AG09319 (cell line): ENCODE measurements at places on chromosomes 5 and 9.

GRCh38 chr5:169408731-169409130, 107.8 kb upstream of the SLIT3 start:
- no peak for DNase-seq

DNA sequence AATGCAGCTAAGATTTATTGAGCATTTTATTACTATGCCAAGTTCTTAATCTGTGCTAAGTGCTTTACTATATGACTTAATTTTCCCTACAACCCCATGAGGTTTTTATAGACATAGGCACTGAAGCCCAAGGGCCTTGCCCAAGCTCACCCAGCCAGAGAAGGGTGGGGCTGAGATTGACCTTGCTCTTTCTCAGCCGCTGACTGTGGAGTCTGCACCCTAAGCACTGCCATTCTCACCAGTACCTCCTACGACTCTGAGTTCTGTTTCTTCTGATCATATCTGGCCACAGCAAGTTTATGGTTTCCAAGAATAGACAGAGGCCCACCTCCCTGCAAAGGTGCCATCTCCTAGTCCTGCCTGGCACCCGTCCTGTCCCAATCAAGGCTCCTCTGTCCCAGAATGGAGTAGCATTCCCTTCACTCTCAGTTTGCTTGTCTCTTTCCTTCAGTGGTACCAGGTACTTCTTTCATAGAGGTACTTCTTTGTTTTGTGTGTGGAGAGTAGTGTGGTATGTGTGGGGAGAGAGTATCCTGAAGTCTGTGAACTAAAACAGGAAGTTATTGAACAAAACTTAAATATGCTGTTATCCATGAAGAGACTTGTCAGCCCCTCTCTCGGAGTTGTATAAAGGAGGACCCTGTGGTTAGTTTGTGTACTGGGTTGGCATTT, 42.6 kb downstream of the CSF1R start:
- no peak for DNase-seq

DNA sequence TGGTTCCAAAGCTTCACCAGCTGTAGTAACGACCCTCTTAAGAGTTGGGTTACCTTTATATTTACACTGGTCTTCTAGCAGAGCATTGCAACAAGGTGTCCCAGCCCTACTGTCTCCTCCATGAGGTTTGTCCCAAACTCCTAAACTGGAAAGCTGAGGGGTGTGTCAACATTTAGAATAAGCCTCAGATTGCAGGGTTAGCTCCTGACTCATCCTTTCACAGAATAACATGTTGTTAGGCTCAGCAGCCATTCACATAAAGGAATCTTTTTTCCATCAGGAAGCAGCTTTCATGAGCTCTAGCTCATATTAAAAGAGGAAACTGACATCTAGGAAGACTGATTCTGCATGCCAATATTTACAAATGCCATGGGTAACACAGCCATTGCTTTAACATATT, 238.7 kb downstream of the EFNA5 start:
- DNase-seq: no peak

DNA sequence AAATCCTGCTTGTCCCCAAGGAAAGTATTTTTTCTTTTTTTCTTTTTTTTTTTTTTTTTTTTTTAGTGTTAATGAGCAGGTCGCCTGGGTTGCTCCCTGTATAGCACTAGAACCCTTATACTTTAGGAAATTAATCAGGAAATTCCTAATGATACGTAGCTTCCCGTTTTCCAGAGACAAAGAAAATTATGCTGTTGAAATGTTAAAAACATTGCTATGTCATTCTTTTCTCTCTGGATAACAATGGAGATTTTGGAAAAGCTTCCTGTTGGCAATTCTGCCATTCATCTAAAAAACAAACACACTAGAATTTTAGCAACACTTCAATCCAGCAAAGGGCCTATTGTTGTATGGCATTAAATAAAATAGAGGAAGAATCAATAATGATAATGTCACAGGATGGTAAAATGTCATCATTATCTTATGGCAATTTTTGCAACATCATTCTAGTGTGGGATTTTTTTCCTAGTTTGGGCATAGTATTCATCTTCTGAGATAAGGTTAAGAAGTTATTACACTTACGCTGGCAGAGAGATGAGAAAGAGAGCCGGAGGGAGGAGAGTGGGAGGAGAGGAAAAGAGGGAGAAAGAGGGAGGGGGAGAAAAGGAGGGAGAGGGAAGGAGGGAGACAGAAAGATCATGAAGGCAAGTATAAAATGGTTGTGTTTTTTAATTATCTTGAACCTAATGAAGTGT, 315.8 kb upstream of the PDE4D start:
- DNase-seq: no peak

DNA sequence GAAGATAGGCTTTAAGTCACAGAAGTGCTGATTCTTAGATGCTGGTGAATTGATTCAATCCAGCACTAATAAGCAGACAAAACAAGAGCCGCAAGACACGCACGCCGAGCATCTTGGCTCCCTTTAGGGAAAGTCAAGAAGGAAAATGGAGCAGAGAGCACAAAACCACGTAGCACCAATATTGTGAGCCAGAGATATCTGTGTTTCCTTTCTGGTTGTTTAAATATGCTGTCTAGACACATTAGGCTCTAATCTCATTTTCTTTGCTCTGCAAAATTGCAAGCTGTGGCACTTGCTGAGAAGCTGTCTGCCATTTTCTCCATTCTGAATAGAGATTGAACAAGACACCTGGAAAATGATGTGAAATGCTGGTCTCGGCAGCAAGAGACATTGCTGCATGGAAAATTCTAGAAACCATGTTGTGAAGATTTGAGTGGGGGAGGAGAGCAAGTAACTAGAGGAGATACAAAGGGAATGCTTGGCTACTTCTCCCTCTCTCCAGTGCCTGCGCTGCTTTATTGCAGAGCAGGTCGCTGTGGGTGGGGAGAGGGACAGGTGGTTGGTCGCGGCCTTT, 336.3 kb downstream of the MED10 start:
- no peak for DNase-seq

- no peak for DNase-seq
These were observed 7.4 kb upstream of the CCDC187 start for GRCh38 chr9:136311051-136312008.

GRCh38 chr9:115764645-115765044, 388.9 kb upstream of the PAPPA start:
- no peak for DNase-seq

DNA sequence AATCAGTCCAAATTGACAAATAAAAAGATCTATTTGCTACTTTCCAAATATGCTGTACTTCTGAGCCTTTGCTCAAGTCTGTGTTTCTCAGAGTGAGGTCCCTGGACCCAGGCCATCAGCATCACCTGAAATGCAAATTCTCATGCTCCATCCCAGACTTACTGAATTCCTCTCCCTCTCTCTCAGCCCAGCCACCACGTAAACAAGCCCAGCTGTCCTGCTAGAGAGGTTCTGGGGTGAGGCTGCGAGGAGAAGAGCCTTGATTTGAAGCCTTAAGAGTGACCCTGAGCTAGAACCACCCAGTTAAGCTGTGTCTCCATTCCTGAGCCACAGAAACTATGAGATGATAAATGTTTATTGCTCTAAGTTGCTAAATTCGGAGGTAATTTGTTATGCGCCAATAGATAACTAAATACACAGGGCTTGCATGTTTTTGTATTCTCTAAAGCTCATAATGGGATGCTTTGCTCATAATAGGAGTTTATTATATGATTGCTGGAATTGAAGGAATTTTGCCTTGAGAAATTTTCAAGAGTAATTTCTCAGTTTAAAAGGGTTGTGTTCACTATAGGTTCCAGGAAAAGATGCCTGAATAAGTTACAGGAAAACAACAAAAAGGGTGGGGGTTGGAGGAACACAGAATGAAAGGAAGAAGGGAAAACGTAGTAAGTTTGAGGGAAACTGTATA, 98.9 kb upstream of the SPATA31D4 start:
- no peak for DNase-seq

GRCh38 chr5:139090581-139090980, 107.6 kb downstream of the SIL1 start:
- DNase-seq: no peak

DNA sequence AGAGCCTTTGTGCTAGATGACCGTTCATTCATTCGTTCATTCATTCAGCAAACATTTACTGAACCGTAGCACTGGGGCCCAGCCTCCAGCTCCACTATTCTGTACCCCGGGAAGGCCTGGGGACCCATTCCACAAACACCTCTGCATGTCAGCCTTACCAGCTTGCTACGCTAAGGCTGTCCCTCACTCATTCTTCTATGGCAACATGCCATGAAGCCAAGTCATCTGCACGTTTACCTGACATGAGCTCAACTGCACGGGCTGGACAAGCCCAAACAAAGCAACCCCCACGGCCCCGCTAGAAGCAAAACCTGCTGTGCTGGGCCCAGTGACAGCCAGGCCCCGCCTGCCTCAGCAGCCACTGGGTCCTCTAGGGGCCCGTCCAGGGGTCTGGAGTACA, 6.0 kb downstream of the CEL start:
- no peak for DNase-seq

GRCh38 chr5:9625731-9626130, 4.4 kb downstream of the TAS2R1 start:
- DNase-seq: no peak
